Gastroesophageal sphincter (tissue), 4 donors: ENCODE measurements at places on chromosomes 12 and 14.
A peak's percentile ranks its signal among the peaks of the same experiment; 100 is the strongest.

- no peak for ATAC-seq
Observed at GRCh38 chr12:60803147-60803546, 1207.3 kb downstream of the SLC16A7 start.

GRCh38 chr12:45909041-45909713, 81.2 kb downstream of the SCAF11 start:
- no peak for ATAC-seq

DNA sequence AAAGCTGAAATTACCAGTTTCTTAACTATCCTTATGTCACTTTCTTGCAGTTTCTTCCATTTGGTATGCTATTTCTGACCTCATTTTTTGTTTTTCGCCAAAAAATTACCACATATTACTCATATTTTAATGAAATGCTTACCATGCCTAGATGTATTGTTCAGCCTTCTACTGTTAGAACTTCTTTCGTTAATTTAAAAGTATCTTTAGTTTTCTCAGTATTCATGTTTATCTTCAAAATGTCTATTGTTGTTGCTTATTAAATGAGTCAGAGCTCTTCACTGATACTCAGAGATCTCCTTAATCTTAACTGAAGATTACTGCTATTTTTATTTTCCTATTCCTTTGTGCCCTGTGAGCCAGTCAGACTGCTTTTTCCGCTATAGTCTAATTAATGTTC, 20.5 kb downstream of the RAP1B start:
- no peak for ATAC-seq

DNA sequence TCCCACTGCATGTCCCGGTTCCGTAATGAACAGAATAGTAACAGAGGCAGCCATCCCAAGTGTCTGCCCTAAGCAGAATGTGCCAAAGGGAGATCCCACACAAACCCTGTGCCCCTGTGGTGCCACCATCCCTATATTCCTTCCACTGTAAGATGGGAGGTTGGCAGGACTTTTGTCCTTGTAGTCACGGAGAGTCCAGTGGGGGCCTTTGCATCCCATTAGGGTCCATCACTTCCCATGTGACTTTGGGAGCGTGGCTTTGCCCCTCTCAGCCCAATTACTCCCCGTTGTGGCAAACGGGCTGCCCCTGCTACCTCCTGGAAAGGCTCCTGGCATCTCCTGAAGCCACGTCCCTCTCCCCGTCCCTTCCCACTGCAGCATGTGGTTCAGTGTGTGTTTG, 189.5 kb upstream of the FKBP4 start:
- ATAC-seq = no peak

DNA sequence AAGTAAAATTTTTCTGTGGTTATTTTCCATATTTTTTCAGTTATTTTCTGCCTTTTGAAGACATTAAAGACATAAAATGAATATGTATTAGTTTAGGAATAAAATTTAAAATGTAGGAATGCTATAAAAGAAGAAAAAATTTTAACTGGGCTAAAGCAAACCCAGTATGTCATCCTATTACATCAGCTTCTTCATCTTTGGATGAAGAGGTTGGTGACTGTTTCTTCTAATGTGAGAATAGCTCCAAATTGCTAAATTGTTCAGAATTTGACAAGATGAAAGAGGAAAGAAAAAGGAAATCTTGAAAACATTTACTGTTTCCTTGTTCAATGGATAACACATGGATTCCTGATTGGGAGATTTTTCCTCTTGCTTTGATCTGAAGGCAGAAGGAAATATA, 52.7 kb upstream of the PZP start:
- ATAC-seq = no peak

DNA sequence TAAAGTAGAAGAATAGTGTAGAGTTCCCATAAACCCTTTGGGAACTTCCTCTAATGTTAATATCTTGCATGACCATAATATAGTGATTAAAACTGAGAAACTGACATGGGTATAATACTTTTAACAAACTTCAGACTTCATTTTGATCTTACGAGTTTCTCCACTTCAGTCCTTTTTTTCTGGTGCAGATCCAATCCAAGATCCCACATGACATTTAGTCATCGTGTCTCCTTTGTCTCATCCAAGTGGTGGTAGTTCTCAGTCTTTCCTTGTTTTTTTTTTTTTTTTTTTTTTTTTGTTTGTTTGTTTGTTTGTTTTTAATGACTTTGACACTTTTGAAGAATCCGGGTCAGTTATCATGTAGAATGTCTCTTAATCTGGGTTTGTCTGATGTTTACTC, 179.2 kb downstream of the CACNA1C start:
- ATAC-seq = no peak

GRCh38 chr14:90495357-90496276, 98.8 kb downstream of the CALM1 start:
- ATAC-seq = no peak

DNA sequence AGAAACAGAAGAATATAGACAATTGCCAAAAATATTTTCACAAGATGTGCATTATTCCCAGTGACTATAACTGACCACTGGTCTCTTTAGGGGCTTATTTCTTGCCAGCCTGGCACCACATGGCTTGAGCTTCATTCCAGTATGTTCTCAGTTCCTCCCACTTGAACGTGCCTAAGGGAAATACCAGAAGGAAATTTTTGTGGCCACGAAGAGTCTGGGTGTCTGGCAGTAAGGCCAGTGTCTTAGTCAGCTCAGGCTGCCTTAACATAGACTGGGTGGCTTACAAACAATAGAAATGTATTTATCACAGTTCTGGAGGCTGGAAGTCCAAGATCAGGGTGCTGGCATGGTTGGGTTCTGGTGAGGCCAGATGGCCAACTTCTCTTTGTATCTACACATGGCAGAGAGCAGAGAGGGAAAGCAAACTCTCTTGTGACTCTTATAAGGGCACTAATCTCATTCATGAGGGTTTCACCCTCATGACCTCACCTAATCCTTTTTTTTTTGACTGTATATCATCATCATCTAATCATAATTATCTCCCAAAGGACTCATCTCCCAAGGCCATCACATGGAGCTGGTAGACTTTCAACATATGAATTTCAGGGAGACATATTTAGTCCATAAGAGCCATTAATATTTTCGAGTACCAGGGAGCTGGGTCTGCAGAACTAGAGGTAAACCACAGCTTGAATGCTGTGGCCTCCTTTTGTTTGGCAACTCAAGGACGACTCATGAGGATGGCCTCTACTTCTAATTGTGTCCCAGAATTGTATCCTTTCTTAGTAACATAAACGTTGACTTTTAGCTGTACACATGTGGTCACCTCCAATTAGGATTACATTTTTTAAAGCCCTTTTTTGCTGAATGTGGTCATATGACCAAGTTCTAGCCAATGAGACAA, 5.1 kb upstream of the SMOC1 start:
- no peak for ATAC-seq

- peak; percentile 95 for ATAC-seq
Observed at GRCh38 chr14:53509276-53510244, 356.4 kb upstream of the DDHD1 start.

GRCh38 chr14:70257526-70257925, 68.8 kb upstream of the SLC8A3 start:
- no peak for ATAC-seq

GRCh38 chr14:21894003-21894897, 220.6 kb upstream of the OR4E1 start:
- ATAC-seq = no peak

DNA sequence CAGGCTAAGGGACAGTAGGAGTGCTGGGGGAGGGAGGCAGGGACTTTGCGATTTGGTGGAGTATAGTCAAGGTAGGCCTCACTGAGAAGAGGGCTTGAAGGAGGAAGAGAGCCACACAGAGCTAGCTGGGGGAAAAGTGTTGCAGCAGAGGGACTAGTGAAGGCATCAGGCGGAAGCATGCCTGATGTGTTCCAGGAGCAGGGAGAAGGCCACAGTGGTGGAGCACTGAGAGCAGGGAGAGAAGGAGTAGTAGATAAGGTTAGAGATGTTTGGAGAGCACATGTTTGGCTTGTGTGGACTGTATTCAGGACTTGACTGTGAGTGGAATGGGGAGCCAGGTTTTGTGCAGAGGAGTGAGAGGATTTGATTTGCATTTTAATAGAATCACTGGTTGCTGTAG, 9.0 kb downstream of the FRMD6 start:
- ATAC-seq = no peak

DNA sequence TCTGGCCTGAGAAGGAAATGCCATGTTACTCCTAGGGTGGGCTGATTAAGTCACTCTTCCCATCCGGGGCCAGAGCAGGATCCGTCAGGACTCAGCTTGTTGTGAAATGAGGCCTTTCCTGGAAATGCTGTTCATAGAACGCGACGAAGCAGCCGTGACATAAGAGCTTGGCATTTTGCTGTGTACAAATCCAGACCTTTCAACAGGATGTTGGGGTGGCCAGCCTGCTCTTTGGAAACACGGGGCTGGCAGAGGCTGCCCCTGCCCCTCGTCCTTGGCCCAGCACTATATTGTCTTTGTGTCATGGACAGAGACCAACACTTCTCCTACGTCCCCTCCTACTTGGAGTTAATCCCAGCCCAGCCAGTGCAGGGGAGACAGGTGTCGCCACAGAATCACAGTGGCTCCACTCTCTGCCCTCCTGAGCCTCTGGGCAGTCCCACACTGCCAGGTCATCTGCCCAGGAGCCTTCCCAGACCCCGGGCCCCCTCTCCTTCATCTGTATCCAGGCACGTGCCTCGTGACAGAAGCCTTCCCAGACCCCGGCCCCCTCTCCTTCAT, 18.6 kb upstream of the EIF5 start:
- peak; percentile 59 for ATAC-seq

DNA sequence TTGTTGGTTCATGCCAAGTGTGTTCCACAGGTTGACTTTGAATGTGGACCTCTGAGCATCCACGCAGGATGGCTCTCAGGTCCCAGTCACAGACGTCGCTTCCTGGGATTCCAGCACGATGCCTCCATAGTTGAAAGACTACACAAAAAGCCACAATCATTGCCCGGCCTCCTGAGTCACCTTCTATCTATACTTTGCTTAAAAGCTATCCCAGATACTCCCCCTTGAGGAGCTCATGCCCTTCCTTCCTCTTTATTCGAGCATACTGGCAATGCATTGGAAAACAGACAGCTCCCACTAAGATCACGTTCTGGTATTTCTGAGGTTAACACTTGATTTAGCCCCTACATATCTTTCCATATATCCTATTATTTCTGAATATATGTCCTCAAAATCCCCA, 40.1 kb downstream of the ZNF664 start:
- no peak for ATAC-seq

- ATAC-seq = no peak
Observed at GRCh38 chr12:7035463-7035862, 17.2 kb upstream of the LPCAT3 start.

- ATAC-seq = no peak
Observed at GRCh38 chr12:116135209-116135930, 142.1 kb downstream of the MED13L start.

DNA sequence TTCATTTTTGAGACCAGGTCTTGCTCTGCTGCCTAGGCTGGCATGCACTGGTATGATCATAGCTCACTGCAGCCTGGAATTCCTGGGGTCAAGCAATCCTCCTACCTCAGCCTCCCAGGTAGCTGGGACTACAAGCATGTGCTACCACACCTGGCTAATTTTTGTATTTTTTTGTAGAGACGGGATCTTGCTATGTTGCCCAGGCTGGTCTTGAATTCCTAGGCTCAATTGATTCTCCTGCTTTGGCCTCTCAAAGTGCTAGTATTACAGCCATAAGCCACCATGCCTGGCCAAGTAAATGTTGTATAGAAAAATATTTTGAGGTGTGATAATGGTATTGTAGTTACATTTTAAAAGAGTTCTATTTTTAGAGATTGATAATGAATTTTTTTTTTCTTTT, 12.6 kb downstream of the BIN2 start:
- no peak for ATAC-seq

DNA sequence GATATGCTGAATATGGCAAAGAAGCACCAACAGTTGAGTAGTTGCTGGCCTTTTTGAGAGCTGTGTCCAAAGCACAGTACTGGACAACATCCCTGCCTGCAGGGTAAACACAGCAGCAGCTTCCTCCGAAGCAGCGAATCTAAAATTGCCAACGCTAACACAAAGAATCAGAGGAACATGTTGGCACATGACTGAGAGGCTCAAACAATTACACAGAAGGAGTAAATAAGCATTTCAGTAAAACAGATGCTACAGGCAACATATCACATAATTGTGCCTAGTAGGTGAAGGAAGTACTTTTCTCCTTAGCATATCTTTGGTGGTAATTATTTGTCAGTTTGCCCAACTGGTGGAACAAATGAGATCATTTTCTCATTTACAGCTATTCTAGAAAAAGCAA, 52.1 kb downstream of the KICS2 start:
- no peak for ATAC-seq

DNA sequence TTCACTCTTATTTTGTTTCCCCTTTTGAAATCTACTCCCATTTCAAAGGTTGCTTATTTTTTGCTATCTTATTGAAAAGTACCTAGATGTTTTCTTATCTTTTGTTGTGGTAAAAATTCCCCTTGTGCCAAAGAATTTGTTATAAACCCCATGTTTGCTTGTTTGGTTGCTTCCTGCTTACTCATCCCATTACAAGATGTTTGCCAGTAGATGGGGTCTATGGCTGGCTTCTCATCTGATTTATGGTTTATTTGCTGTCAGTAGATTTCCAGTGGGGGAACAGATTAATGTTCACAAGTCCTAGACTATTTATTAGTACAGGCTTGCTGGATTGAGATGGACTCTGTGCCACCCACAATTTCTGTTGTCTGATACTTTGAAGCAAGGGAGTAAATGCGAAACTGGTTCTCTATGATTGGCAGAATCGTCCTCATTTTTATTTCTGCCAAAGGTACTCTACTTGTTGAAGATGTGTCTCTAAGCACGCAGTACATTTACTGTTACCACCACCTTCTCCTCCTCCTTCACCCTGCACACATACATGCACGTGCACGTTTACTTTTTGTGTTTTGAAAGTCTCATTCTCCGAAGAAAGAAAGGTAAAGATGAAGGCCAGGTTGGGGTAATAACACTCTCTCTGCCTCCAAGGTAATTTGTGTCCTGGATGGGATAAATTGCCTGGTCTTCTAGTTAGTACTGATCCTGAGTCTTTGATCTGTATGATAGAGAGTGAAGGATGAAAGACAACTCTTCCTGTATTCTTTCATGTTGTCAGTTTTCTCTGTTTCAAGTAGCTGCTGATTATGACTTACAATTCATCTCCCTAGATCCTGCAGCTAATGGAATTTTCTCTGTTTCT, 117.2 kb upstream of the ATP2B1 start:
- no peak for ATAC-seq

DNA sequence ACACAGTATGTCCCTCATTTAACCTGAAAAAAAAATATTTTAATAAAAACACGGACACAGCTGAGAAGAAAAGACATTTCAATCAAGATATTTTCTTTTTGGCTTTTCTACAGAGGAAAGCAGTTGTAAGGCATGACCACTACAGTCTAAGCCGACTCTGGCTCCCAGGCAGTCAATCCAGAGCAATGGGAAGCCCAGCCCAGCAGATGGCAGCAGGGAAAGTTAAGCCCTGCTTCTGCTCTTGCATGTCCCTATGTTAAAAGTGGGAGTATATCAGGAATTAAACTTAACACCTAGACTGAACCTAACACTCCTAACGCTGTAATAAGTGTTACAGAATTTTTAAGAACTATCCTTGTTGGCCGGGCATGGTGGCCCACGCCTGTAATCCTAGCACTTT, 19.5 kb upstream of the HAL start:
- peak; percentile 50 for ATAC-seq
